ENCODE measurements at places on chromosomes 4 and X. TPM values are rescaled to one million over a fixed set of nuclear protein-coding genes. Genes with fewer than 3 reads are reported as not detected.

PPP4R3C gene
- not detected for total RNA-seq

AFM gene
- not detected for total RNA-seq

ENOX2 gene
- total RNA-seq = 13.4 TPM

HS6ST2 gene
- total RNA-seq = 1.0 TPM

OCIAD2 gene
- 82.2 TPM for total RNA-seq

GYPA gene
- total RNA-seq = not detected

SHISA3 gene
- 2.9 TPM for total RNA-seq

POU3F4 gene
- not detected for total RNA-seq

GRCh38 chr4:185101354-185101890 is 41.6 kb upstream of the SLC25A4 start:
- no peak for DNase-seq

- no peak for DNase-seq
Measured at GRCh38 chrX:3549411-3549911, 164.0 kb downstream of the PRKX start.

GRCh38 chr4:7170012-7170411 is 22.3 kb upstream of the SORCS2 start:
- peak; percentile 4 for DNase-seq

DNA sequence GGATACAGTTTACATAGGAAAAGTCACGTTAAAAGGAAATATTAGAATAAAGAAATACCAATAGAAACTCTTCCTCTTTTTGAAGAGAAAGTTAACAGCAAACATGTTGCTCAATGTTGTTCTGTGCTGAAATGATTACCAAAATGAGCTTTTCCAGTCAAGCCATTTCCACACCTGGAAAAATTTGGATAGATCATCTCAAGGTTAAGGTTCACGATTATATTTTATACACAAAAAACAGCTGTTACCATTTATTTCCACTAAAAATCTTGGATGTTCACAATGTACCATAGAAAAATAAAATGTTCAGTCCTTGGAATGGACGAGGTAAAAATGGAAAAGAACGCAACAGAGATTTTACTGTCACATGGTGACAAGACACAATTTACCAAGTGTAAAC is 218.7 kb downstream of the SCFD2 start:
- no peak for DNase-seq

- DNase-seq = peak; percentile 39
Measured at GRCh38 chr4:8917321-8917811, 45.7 kb upstream of the HMX1 start.

GRCh38 chr4:114423582-114423981 is 175.0 kb upstream of the UGT8 start:
- DNase-seq = no peak

- no peak for DNase-seq
Measured at GRCh38 chrX:20159797-20160385, 18.3 kb upstream of the EIF1AX start.

Data from left lung (tissue), 14 donors.